NCI-H1417 treated with DMSO at 0.1 percent for 48 hours (cell line): ENCODE measurements at places on chromosomes 1 and 21.

GRCh38 chr1:39142401-39143060 is 62.0 kb upstream of the MACF1 start:
- DNase-seq: no peak

- DNase-seq: no peak
Measured at GRCh38 chr1:150150133-150151021, 661 bp downstream of the PLEKHO1 start.

- DNase-seq: no peak
Measured at GRCh38 chr1:244046907-244047611, 4.0 kb upstream of the ZBTB18 start.

- DNase-seq: no peak
Measured at GRCh38 chr21:44018813-44019567, 6.9 kb downstream of the TRAPPC10 start.

- DNase-seq: no peak
Measured at GRCh38 chr1:225962440-225962975, 21.5 kb upstream of the LEFTY2 start.

GRCh38 chr1:244106837-244107493 is 55.9 kb downstream of the ZBTB18 start:
- no peak for DNase-seq

- no peak for DNase-seq
Measured at GRCh38 chr1:111570781-111571181, 48.8 kb upstream of the RAP1A start.

- DNase-seq: no peak
Measured at GRCh38 chr21:41802684-41803083, 35.8 kb upstream of the RIPK4 start.

GRCh38 chr1:3658231-3658615 is 5.9 kb downstream of the TP73 start:
- no peak for DNase-seq

DNA sequence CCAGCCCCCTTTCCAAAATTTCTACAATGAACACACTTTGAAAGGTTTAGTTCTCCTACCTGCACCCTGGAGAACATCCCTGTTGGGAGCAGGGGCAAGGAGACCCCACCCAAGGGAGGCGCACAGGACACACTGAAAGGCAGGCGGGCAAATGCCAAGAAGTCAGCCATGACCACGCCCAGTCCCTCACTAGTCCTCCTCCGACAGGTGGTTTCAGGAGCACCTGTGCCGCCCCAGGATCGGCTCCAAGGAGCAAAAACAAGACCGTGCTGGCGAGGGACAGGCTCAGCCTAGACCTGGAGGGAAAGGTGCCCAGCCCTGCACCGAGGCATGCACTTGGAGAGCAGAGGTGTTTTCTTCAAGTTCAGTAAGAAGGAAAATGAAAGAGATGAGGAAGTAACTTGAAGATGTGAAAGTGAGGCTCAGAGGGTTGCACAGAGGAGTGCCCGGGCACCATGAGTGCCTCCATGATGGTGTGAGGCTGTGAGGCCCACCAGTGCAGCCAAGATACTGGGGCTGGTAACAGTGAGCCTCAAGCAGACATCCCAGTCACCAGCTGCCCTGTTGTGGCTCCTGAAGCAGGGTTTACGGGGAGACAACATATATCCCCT is 19.6 kb upstream of the NADK start:
- no peak for DNase-seq

DNA sequence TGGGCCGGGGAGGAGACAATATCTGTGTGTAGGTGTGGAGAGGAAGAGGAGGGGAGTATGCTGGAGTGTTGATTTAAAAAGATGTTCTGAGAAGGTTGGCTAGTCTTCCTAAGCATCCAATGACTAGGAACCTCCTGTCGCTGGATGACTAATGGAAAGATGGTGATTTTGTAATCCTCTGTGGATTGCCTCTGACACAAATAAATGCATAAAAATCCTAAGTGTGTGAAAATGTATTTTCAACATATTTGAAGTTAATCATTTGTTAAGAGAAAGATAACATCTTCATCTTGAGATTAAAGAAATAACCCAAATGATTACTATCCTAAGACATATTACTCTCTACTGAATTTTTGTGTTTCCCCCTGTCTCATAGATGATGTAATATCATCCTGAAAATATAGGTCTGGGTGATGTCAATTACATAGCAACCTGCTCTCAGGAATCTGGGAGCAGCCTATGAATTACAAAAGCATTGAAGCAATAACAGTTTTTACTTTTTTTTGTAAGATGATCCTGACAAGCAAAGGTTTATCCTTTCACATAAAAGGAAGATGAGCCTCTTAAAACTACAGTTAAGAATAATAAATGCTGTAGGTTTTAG is 220.5 kb upstream of the MAP1LC3C start:
- DNase-seq: no peak

DNA sequence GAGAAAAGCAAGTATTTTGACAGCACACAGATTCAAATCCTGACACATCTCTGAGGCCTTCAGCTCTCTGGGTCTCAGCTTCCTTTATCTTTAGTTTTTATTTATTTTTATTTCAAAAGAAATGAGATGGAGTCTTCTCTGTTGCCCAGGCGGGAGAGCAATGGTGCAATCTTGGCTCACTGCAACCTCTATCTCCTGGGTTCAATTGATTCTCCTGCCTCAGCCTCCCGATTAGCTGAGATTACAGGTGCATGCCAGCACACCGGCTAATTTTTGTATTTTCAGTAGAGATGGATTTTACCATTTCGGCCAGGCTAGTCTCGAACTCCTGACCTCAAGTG is 19.1 kb upstream of the ATP2B4 start:
- DNase-seq: no peak

- no peak for DNase-seq
Measured at GRCh38 chr1:19003371-19004290, 47.2 kb upstream of the IFFO2 start.

- DNase-seq: no peak
Measured at GRCh38 chr1:185561629-185562028, 172.6 kb upstream of the HMCN1 start.

- DNase-seq: no peak
Measured at GRCh38 chr1:109849655-109850054, 61.0 kb upstream of the CSF1 start.

- DNase-seq: no peak
Measured at GRCh38 chr21:36127977-36128376, 6.9 kb upstream of the CBR3 start.

DNA sequence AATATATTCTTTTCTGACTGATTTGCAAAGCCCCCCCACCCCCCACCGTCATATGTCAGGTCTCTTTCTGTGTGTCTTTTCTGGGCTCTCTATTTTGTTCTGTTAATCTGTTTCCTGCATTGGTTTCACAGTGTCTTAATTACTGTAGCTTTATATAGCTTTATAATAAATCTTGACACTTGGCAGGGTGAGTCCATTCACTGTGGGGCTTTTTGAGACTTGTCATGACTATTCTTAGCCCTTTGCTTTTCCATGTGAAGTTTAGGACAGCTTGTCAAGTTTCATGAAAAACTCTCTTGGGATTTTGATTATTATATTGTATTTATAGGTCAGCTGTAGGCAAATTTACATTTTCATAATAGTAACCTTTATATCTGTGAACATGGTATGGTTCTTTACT is 50.4 kb downstream of the MIGA1 start:
- DNase-seq: no peak

DNA sequence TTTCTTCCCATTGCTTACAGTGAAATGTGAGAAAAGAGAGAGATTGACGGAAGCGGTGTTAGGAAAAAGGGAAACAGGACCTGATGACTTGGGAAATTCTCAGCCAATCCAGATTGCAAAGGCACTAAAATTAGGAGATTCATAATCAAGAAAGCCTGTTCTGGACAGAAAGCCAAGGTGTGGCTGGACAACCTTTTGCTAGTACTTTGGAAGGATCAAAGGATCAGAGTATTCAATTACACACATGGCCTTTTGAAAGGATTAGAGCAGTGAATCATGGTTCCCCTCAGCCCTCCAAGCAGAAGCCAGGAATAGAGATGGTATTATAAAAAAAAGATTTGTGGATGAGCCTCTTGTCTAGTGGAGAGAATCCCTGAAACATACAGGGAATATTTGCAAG is 669.8 kb upstream of the ADAMTS5 start:
- DNase-seq: no peak

DNA sequence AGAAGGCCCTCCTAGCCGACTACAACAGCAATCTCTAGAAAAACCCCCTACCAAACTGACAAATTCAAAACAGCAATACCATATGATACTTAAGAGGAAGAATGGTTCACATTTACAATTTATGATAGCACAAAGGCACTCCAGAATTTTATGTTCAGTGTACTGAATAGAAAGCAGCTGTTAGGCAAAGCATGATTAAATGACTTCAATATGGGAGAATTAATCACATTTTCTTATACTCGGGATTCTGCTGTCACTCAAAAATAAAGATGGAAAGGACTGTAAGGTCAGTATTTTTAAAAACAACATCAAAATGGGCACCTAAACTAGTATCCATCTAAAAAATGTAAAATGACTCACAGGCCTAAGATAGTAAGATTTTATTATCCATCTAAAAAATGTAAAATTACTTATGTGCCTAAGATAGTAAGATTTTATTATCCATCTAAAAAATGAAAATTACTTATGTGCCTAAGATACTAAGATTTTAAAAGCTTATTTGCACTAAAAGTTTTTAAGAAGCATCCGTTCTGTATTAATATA is 198.5 kb downstream of the SMYD3 start:
- DNase-seq: no peak

GRCh38 chr1:32742956-32743355 is 40.4 kb upstream of the SYNC start:
- DNase-seq: no peak

DNA sequence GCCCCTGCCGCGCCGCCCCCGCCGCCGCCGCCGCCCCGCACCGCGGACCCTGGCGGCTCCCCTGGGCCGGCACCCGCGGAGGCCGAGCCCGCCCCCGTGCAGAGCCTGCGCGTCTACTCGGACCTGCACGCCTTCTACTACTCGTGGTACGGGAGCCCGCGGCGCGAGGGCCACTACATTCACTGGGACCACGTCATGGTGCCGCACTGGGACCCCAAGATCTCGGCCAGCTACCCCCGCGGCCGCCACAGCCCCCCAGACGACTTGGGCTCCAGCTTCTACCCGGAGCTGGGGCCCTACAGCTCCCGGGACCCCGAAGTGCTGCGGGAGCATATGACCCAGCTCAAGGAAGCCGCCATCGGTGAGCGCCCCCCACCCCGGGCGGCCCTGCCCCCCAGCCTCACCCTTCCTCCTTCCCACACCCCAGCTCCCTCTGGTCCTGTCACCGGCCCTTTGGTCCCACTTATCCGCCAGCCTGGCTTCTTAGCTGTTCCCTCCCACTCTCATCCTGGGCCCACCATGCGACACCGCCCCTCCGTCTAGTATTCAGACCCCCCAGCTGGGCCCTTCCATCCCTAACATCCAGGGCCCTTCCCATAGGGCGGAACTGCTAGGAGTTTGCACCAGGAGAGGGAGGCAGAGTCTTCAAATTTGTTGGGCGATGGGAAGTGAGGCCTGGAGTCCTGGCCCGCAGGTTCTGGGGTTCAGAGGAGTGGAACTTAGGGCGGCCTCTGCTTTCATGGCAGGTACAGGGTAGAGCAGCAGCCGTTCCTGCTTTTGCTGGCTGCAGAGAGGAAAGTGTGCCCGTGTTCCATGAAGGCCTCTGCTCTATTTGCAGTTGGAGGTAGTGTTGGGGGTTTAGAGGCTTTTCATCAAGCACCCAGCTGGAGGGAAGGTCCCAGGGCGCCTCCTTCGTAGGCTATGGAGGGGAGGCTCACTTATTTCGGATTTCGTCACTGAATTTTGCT is 1.0 kb downstream of the MANEAL start:
- DNase-seq: no peak

DNA sequence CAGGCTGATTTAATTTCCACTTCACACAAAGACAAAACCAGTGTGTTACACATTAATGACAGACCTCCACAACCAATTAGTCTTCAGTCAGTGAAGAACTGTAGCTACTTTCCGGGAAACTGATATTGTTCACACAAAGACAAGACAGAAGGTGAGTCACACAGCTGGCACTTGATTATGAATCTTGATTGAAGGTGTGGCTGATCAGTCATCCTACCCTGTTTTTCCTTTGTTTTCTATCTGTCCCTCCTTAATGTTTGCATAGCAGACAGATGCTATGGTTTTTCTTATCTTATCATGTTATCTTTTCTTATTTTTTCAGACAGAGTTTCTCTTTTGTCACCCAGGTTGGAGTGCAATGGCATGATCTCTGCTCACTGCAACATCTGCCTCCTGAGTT is 185.1 kb upstream of the GREM2 start:
- DNase-seq: no peak

DNA sequence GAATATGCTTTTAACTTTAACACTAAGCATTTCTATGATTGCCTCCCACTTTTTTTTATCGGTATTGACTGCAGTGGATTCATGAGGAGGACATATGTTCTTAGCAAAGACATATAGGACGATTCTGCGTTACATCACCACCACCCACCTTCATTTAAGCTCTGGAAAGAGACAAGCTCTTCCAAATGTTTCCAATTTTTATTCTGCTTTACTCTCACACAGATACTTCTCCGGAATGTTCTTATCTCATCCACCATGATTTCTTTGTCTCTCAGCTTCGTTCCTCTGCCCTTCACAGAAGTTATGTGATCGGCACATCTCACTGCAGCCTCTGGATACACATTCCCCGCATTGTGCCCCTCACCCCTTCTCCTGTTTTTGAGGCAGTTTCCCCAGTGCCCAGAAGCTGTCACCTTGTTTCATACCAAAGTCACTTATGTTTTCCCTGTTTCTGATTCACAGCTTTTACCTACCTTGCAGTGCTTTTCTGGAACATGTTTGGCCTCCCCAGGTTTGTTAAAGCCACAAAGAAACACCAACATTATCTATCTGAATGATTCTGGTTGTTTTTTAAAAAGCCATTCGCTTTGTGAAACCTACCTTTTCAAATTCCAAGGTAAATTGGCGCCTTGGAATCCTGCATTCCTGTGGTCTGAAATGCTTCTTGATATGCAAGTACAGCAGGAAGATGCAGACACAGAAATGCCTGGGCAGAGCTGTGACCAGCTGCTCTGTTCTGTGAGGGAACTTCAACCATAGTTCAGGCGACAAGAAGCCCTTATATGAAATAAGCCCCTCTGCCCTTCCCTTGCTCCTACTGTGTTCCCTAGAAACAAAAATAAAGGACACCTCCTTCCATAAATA is 1020.2 kb downstream of the TTLL7 start:
- no peak for DNase-seq

- no peak for DNase-seq
Measured at GRCh38 chr1:87305762-87306161, 22.9 kb upstream of the LMO4 start.

GRCh38 chr1:9267352-9267686 is 25.4 kb upstream of the SPSB1 start:
- no peak for DNase-seq

- no peak for DNase-seq
Measured at GRCh38 chr1:108663074-108663473, 2.2 kb upstream of the HENMT1 start.

- no peak for DNase-seq
Measured at GRCh38 chr1:2310332-2311183, 80.8 kb downstream of the MORN1 start.

GRCh38 chr1:21914880-21915640 is 22.1 kb downstream of the HSPG2 start:
- DNase-seq: no peak

GRCh38 chr1:50553921-50554320 is 130.7 kb upstream of the DMRTA2 start:
- DNase-seq: no peak
